ENCODE measurements at places on chromosomes 6 and 20. TPM values are rescaled to one million over a fixed set of nuclear protein-coding genes. Genes with fewer than 3 reads are reported as not detected.

DNA sequence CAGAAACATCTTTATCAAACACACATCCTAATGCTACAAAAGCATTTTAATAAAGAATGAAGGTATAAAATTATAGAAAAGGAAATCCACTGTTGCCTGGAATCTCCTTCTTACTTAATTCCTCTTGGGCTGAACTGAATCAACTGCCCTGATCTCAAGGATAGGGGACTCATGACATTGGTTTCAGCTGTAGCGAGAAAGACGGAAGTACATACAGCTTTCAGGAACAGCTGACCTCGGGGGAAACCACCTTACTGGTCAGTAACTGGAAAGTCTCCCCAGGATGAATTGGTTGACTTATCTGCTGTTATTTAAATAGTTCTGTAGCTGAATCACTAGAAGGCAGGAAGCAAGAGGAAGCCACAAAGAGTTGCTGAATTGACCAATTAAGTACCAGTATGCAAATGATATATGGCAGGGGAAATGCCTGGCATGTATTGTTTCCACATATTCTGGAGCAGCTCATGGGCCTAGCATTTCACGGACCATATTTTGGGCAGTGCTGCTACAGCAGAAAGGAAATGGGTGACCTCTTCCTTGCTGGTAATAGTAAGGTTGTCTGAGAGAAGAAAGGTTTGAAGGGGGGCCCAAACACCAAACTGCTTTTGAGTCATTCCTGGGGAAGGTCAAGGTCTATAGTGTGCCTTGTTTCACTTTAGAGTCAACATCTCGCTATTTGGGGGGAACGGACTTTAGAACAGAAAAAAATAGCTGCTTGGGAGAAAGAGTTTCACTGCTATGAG is 43.7 kb upstream of the MAP7 start:
- DNase-seq = no peak

DNA sequence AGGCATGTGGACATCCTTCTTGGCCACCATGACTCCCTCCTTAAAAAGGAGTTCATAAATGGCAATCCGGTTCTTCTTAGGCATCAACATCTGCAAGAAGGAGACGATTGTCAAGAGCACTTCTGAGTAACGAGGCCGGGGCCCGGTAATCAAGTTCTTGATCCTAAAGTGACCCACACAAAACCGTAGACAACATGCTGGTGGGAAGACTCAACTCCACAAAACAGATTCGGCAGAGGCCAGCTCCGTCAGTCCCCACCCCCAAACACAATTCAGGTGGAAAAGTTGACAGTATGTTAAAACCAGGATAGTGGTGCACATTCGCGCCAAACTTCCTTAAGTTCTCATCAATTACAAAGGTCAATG is 754 bp downstream of the RPS10 start:
- DNase-seq = no peak

GSTA2 gene
- not detected for total RNA-seq

DNA sequence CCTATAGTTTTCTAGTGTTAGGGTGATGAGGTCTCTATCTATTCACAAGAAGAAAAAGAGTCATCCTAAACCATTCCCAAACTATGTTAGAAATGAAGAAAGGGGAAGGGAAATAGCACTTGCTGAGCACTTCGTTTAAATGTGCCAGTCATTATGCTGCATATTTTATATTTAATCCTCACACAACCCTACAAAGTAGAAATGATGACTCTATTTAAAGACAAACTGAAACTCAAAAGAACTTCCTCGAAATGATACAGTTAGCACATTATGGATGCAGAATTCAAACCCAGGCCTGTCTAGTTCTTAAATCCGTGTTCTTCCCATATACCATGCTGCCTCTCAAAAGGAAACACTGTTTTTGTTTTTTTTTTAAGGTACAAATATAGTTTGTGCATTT is 174.6 kb downstream of the GMPR start:
- no peak for DNase-seq

IL17F gene
- total RNA-seq = not detected

ZSCAN9 gene
- 13.5 TPM for total RNA-seq

DNA sequence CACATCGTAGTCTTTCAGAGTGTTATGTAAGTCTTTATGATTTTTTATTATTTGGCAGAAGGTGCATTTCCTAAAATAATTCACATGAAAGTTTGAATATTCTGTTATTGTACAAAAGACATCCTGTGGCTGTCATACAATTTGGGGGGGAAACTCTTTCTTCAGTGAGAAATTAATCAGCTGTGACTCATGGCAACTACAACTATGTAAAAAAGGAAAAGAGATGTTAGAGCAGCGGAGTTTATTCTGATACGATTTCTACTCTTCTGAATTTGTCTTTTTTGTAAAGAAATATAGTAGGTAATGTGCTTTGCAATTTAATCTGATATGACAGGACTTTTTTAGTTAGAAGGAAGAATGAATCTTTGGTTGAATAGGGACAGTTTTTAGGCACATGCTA is 14.2 kb downstream of the COL19A1 start:
- DNase-seq = no peak

ULBP3 gene
- total RNA-seq = 3.8 TPM

DNA sequence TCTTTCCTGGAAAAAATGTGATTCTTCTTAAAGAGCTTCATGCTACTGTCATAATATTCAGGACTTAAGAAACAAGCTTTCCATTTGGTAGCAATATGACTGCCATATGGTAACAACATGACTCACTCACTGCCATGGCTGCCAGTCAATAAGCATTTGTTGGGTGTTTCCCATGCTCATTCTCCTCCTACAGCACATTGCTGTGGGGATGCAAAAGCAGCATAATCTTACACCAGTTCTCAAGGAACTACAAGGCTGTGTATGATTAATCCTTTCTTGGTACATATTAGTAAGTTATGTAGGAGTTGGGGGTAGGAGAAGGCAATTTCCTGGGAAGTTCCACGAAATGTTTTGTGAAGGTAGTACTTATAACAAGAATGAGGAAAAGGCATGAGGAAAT is 76.7 kb downstream of the CEP162 start:
- no peak for DNase-seq

DNA sequence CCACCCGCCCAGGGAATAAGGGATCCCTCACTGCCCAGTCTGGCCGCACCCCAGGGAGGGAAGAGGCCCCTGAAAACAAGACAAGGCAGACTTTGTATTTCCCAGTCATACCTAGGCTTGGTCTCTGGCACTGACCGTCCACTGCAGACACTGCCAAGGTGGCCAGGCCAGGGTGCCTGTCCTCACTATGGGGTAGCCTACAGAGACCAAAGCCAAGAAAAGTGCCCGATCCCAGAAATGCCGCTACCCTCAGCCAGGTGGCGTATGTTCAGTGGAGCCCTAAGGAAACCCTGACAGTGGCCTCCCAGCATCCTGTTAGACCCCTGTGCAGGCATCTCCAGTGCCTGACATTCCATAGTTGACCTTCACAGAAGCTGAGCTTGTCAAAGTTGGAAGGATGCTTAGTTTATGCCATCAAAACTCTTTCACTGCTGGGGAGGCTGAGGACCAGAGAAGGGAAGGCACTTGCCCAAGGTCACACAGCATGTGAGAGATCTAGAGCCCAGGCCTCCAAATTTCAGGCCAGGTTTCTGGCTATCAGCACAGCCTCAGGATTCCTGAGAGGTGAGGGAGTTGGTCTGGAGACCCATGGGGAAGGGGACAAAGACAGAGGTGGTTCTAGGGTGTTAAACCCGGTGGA is 2.5 kb downstream of the SCRT2 start:
- DNase-seq = no peak

DNA sequence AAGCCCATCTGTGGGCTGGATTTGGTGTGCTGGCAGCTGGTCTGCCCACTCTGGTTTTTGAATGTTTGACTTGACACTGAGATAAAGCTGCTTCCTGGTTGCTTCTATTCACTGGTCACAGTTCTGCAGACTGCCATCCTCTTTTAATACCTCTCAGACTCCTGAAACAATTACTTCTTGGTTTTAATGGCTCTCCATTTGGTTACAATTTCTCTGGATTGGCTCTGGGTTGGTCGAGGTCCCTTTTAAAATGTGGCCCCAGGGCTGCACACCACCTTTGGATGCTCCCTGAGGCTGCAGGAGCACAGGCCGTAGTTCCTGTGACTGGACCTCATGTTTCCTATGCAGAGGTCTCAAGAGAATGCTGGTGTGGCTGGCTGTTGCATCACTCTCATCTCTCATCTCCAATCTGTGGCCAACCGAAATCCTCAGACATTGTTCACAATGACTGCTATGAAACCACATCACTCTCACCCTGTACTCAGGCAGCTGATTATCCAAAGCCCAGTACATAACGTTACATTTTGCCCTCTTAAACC is 98.5 kb downstream of the INSM1 start:
- no peak for DNase-seq

- DNase-seq = no peak
Measured at GRCh38 chr6:373773-374724, 17.5 kb upstream of the IRF4 start.

DNA sequence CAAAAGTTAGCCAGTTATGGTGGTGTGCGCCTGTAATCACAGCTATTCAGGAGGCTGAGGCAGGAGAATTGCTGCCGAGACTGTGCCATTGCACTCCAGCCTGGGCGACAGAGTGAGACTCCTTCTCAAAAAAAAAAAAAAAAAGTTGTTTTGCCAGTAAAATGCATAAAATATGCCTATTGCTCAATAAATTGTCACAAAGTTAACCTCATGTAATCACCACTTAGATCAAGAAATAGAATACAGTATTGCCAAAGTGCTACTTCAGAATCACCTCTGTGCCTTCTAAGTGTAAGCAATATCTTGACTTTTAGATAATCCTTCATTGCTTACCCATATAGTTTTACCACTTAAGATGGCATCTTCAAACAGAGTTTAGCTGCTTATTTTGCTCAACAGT is 80.7 kb downstream of the TRMT11 start:
- no peak for DNase-seq

DNA sequence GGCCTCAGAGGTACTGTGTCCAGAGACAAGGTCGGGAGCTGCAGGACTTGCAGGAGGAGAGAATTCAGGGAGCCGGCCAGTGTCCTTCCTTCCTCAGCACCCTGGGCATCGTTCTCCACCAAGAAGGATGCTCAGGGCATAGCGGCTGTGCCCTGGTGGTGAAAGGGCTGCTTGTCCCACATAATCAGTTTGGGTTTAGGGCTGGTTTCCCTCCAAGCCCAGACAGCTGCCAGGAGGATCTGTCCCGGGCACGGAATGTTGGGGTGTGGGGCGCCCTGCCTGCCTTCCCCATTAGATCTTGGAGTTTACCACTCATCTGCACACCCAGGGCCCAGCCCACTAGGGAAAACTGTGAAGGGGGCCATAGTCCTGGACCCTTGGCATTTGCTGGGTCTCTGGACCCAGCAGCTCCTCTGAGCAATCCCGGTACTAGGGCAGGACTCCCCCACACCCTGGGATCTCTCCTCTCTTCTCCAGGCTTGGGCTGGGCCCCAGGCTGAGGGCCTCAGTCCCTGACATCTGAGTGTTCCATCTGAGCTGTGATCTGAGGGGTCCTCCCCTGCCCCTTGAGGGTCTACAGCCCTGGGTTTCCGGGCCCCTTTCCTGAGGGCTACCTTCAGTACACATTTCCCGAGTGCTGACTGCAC is 18.6 kb upstream of the SPDEF start:
- DNase-seq = peak; percentile 48

GRCh38 chr6:169155481-169155880 is 98.2 kb downstream of the THBS2 start:
- DNase-seq = no peak

RFX6 gene
- total RNA-seq = not detected

DNA sequence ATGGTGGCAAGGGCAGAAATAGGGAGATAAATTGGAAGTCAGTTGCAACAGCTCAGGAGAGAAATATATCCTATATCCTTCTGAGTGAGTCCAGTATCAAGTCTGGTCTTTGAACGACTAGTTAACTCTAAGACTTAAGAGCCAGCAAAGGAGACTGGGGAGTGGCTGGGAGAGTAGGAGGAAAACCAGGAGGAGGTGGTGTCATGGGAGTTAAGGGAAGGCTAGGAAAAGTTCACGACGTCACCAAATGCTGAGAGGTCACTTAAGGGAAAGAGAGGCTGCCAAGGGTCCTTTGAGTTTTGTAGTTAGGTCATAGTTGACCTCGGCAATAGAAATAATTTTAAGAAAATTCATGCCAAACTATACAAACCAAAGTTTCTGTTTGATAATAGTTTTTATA is 25.1 kb downstream of the ACOT13 start:
- DNase-seq = no peak

DNA sequence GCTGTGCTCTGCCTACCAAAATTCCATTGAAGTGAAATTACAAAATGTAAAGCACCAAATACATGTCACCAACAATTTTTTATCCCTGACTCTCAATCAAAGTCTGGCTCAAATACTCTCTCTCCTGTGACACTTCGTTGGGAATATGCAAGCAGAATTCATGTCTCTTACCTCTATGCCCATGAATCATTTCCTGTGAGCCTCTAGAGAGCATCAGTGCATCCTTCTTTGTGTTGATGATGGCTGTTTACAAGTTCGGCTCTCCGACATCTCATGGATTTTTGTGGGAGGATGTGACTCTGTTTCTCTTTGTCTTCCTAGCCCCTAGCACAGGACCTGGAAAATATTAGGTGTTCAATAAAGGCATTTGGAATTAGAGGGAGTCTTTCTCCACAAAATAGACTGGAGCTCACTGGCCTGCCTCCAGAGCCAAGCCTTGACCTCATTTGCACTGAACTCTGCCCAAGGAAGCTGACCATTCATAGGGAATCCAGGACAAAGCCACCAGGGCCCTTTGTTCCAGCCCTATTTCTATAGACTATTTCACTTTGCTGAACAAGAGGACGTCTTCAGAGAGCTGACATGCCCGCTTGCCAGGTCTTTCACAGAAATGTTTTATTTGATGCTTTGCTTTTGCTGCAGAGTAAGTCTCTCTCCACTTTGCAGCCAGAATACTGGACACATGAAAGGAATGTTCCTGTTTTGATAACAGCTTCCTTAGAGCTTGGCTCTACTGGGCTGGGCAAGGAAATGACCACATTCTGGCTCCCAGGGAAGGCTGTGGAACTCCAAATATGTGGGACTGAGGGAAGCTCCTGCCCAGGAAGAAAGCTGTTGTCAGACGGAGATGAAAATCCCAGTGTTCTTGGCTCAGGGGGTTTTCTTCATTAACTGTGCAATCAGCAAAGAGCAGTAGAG is 194.5 kb upstream of the CDYL start:
- no peak for DNase-seq

- peak; percentile 57 for DNase-seq
Measured at GRCh38 chr6:149900620-149901443, 2.9 kb upstream of the RAET1E start.

TFAP2C gene
- 5.2 TPM for total RNA-seq

- DNase-seq = no peak
Measured at GRCh38 chr6:127792616-127793015, 108.2 kb downstream of the THEMIS start.
